ENCODE measurements at places on chromosomes 2 and 18.

DNA sequence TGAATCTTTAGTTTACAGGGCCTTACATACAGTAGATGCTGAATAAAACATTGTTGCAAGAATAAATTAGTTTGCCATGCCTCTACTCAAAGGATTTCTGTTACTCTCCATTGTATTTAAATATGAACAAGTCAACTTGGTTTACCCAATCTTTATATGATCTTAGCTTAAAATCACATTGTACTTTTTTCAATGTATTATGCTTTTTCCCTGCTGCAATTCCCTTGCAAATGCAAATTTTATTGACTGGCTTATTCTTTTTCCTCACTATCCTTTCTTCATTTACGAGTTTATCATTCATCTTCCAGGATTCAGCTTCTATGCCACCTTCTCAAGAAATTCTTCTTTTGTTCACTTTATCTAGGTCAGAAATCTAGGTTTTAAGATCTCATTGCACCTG is 571.4 kb upstream of the ZNF804A start:
- no peak for DNase-seq

DNA sequence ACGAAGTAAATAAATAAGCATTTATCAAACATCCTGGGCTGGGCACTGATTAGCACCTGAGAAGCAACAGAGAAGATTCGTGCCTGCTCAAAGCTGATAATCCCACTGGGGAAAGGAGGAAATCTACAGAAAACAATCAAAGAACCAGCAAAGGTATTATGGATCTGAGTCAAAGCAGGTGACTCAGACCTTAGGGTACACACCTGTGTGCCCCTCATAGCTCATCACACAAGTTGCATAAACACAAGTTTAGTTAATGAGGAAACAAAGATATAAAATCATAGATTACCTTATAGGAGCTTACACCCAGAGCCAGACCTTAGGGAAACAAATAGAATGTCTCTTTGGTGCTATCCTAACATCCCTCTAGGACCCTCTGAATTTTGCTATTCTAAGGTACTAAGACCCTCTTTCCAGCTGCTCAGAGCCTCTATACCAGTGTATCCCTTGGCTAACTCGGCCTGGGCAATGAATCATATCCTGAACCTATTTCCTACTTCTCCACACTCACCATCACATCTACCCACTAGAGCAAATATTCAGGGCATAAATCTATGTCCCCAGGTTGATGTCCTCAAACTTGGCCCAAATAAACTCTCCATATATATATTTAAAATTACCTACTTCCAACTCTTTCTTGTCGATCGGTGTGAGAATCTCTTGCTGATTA is 19.3 kb upstream of the CTIF start:
- no peak for DNase-seq

DNA sequence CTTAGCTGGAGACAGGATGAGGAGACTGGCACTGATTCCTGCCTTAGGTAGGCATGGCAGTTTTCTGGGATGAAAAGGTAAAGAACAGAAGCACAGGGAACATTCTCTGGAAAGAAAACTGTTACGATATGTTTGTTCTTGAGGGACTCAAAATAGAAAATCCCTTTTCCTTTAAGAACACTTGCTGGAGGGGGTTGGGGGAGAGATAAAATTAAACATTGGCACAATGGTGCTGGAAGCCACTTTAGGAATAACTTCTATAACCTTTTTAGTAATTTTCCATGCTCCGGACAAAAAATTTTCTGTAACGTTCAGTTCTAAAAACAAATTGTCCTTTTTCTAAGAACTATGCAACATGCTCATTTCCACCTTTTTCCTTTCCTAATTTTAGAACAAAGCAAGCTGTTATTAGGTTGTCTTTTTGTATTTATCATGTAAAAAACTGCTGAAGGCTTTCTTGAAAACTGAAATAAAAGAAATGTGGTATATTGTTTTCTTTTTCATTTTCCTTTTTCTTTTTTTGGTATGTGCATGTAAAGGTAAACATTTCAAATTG is 343.8 kb downstream of the EPHA4 start:
- no peak for DNase-seq

DNA sequence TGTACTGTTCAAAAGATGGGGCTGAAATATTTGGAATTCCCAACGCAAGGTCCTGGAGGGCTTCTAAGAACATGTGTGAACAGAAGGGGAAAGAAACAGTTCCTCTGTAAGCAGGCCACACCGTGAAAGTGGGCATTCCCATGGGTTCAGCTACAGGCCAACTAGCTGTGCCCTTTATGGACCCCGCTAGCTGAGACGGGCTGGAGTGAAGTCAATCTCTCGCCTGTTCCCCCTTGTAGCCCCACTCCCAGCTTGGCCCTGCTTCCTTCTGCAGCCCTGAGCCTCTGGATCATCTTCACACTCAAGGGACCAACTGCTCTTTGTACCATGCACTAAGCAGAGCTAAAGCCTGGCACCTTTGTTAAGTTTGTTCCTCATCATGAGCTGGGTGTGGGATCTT is 55.4 kb downstream of the POLR1A start:
- no peak for DNase-seq

DNA sequence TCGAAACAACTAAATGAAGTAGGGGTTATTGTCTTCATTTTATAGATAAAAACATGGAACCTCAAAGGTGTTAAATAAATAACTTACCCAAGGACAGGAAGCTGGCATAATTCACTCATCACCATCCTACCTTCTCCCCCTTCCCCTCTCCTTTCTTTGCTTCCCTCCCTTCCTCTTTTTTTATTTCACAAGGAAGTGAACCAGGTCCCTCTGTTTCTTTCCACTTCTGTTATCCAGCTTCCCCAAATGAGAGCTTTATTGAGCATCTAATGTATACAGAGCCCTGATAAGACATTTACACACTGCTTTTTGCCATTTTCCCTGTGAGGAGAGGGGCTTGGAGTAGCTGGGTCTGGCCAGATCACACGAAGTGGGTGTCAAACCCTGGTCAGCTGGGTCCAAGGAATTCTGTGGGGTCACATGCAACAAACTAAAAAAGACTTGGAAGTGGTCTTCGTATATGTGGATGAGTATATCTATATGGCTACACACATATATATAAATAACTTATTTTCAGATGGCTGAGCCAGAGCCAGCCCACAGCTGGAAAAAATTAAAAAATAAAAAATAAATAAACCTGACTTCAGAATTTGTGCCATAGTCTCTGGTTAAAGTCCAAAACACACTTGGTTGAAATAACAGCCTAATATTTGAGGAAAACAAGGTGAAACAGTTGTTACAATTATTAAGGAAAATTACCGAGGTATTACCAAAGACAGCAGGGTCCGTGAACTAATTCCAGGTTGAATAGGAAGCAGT is 49.3 kb upstream of the FOSL2 start:
- no peak for DNase-seq

DNA sequence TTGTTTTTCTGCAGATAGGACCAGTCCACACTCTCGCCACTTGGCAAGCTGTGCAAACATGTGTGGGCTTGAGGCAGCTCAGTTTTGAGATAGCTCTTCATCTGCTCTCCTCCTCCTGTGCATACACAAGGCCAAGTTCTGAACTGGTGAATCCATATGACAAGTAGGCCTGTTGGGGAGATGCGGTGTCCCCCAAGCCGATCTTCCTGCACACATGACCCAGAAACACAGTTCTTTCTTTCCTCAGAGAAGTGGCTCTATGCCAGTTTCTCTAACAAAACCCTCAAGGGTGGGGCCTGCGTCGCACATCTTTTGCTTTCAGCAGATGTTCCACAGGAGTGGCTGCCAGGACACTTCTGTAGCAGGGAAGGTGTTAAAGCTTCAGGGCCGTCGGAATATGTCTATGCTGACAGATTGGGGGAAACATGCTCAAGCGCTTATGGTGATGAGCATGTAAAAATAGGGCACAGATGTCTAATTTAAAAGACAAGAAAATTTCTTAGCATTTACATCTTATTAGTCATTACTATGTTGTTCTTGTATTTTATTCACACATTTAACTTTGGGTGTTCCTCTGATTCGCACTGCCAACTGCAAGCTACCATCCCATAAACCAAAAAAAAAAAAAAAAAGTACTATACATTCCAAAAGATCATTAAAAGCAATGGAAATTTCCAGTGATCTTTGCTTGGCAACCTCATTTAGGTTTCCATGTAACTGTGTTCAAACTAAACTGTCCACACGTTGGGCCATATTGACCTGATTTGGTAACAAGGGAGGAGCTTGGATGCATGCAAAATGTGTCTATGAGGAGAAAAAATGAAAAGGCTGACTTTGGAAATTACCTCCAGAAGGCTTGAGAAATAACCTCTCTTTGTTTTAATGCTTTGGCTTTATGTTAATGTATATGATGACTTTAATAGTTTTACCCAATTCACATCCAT is 1055.5 kb upstream of the KLHL29 start:
- DNase-seq = no peak

GRCh38 chr2:167616997-167617396 is 630.4 kb downstream of the STK39 start:
- no peak for DNase-seq

- no peak for DNase-seq
Observed at GRCh38 chr18:75131381-75132000, 77.4 kb downstream of the PTGR3 start.

DNA sequence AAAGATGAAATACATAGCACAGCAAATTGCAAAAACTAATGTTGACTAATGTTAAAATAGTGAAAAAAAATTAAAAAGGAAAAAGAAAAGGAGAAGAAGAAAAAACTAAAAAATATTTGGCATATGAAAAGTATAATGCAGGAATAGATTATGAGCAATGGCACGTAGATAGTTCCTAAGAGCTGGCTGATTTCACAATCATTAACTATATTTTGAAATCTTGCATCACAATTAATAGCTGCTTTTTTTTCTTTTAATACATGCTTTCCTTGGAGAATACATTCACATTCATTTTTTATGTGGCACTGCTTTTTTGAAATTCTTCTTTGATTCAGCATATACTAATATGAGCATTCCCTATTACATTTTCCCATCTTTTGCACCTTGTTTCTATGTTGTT is 299.8 kb downstream of the DPP10 start:
- no peak for DNase-seq

- DNase-seq = no peak
Observed at GRCh38 chr2:2906091-2906490, 471.5 kb downstream of the EIPR1 start.
